ENCODE measurements at places on chromosomes 3 and 15.

- peak; percentile 92 for DNase-seq
These were observed 2.8 kb upstream of the BCL6 start for GRCh38 chr3:187748050-187748481.

GRCh38 chr3:100556673-100557310 is 52.6 kb upstream of the ADGRG7 start:
- DNase-seq = no peak

DNA sequence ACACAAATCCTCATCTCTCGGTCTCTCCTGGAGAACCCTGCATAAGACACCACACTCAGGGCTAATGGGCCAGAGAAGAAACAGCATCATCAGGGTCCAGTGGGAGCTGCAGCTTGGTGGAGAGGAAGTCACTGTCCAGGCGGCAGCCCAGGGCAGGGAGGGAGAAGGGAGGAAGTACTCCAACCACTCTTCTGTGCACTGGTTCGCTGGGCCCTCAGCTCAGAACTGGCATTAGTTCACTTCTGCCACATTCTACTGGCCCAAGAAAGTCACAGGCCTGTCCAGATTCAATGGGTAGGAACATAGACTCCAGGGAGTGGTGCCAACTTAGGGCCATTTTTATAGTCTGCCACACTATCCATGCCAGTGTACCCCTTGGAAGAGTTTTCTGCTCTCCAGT is 169.0 kb downstream of the ABHD5 start:
- no peak for DNase-seq

DNA sequence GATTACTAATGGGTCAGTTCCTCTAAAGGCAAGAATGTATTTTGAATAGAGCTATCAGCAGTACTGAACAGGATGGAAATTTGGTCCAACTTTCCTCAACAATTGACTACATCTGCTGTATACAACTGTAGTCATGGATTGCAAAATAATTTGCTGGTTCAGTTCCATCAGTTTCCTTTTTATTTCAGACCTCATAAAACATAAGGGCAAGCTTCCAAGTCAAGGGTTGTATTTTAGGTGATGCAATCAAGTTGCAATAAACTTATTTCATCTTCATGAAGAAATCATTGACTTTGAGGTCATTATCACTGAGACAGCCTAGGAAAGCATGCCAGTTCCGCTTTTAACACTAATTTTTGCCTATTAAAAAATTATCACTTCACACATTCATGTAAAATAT is 90.4 kb upstream of the TSEN2 start:
- DNase-seq = peak; percentile 20

- DNase-seq = peak; percentile 52
These were observed 518 bp downstream of the OXSR1 start for GRCh38 chr3:38165722-38166387.

- DNase-seq = no peak
These were observed 22.1 kb downstream of the HDAC11 start for GRCh38 chr3:13501958-13502790.

GRCh38 chr3:152524198-152525140 is 255.7 kb downstream of the MBNL1 start:
- peak; percentile 46 for DNase-seq

GRCh38 chr3:18402239-18402799 is 22.8 kb downstream of the SATB1 start:
- no peak for DNase-seq

GRCh38 chr15:81751816-81752545 is 293.8 kb downstream of the MEX3B start:
- no peak for DNase-seq

DNA sequence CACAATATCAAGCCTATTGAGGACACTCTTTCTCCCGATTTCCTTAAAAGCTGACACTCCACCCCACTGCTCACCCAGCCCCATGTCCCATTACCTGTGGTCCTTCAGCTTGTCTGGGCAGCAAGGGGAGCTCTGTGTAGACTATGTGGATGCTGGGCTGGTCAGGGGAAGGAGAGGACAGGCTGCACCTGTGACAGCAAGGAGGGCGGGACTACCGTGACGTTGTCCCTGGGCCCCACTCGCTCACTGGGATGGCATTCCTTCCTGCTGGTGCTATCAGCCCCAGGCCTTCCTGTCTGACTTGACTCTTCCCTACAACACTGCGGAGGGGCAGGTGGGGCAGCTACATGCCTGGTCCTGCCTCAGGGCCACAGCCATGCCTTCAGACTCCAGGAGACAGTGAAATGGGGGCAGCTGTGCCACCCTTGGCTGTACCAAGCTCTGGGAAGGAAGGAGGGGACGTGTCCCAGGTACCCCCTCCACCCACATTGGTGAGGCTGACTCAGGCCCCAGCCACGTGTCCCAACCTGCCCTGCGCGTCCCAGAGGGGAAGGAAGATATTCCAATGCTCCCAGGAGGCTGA is at the start of gene TMEM40:
TSS of gene TMEM40 (minus strand) at position 163 of the 583 bp plus-strand sequence. CDS start 9,427 bp downstream, outside the sequence.
- DNase-seq = peak; percentile 76

GRCh38 chr3:174540116-174540908 is 318.8 kb upstream of the NAALADL2 start:
- DNase-seq = no peak

GRCh38 chr15:99177679-99178078 is 71.7 kb downstream of the TTC23 start:
- no peak for DNase-seq

DNA sequence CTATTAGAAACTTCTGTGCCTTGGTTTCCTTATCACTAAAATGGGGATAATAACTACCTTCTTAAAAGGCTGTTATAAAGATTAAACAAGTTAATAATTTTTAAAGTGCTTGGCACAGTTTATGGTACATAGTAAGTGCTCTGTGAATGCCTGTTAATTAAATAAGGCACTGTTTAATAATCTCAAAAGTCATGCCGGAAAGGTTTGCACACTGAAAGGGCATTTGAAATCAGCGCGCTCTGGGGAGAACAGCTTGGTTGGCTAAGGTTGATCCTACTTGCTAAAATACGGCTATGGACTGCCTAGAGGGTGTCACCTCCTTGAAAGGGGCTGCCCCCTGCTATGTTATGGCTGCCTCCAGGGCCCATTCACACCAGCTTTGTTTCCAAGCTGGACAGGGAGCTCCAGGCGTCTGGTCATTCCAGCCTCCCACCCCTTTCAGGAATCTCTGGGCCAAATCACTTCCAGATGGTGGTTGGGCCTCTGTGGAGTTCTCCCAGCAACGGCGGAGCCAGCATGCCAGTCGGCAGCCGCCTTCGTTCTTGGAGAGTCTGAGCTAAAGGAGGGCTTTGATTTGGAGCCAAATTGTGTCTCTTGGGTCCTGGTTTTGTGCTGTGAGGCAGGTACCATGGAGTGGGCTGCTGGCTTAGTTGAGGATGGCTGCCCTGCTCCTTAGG is 5.9 kb downstream of the FLNB start:
- DNase-seq = no peak

DNA sequence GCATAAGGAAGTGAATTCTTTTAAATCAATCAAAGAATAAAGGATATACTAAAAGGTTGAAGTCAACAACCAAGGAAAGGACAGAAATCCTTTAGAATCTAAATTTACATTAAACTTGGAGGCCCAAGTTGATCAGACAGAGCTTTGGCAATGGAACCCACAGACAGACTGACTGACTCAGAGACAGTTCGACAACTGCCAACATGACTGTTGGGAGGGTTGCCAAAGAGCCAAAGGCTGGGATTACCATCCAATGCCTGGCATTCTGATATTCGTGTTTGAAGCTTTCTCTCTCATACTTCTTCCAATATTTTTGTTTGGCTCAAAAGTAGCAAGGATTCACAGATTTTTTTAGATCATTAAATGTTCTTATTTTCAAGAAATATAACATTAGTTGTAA is 406.1 kb downstream of the PLCL2 start:
- no peak for DNase-seq

- DNase-seq = no peak
These were observed 76.8 kb upstream of the DPH6 start for GRCh38 chr15:35622641-35623340.

GRCh38 chr15:78411061-78411460 is 27.0 kb upstream of the IREB2 start:
- DNase-seq = no peak

- DNase-seq = no peak
These were observed 34.4 kb downstream of the RARB start for GRCh38 chr3:25462495-25462894.

GRCh38 chr3:186044427-186044826 is 64.5 kb downstream of the ETV5 start:
- DNase-seq = no peak

- no peak for DNase-seq
These were observed 162.8 kb downstream of the SMAD6 start for GRCh38 chr15:66864871-66865281.

GRCh38 chr3:122794779-122795673 is at the start of gene SLC49A4:
TSS of gene SLC49A4 (plus strand) at chr3:122795069. CDS start at chr3:122795193, 124 bp downstream.
- DNase-seq = peak; percentile 79

DNA sequence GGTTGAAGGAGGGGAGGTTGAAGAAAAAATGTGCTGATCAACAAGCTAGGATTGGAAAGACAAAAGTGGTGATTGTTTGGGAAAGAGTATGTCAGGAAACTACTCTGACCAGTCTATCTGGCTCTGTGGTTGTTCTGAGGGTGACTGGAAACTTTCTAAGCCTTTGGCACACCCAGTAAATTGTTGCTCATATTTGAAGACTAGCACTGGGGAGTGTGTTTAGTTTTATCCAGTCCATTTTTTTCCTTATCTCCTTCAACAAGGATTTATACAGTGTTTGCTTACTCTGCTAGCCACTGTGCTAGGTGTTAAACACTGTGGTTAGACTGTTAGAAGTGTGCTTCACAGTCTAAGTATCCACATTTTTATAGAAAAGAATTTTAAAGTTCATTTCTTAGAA is 28.8 kb downstream of the PPM1L start:
- peak; percentile 68 for DNase-seq

GRCh38 chr3:135000465-135000864 is 205.4 kb downstream of the EPHB1 start:
- no peak for DNase-seq

- DNase-seq = no peak
These were observed 29.9 kb upstream of the LDHAL6B start for GRCh38 chr15:59176653-59177316.

DNA sequence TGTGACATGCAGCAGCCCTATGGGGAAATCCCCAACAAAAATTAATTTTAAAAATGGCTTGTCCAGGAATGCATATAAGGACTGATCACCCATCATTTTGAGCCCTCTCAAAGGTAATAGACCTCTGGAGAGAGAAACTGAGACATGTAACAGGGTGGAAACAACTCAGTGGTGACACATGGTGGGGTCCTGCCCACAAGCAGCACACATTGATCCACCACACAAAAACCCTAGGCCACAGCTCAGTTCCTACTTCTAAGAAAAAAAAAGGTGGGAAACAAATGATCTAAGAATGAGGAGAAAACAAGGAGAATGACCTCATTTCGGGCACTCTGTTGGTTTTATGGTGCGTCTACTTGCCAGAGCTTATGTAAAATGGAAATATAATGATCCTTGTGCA is 1.9 kb upstream of the SLC41A3 start:
- DNase-seq = no peak

- DNase-seq = no peak
These were observed 6.5 kb downstream of the IGF2BP2 start for GRCh38 chr3:185818267-185818875.

DNA sequence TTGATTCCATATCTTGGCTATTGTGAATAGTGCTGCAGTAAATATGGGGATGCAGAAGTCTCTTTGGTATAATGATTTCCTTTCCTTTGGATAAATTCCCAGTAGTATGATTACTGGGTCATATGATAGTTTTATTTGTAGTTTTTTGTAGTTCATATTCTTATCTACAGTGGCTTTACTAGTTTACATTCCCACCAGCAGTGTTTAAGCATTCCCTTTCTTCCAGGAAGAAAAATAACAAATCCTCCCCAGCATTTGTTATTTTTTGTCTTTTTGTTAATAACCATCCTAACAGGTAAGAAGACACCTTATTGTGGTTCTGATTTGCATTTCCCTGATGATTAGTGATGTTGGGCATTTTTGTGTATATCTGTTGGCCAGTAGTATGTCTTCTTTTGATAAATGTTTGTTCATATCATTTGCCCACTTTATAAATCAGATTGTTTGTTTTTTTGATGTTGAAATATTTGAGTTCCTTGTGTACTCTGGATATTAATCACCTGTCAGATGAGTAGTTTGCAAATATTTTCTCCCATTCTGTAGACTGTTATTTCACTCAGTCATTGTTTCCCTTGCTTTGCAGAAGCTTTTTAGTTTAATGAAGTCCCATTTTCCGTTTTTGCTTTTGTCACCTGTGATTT is 163.3 kb upstream of the THRB start:
- DNase-seq = no peak

- DNase-seq = no peak
These were observed 107.2 kb downstream of the PYDC2 start for GRCh38 chr3:191568206-191568605.

DNA sequence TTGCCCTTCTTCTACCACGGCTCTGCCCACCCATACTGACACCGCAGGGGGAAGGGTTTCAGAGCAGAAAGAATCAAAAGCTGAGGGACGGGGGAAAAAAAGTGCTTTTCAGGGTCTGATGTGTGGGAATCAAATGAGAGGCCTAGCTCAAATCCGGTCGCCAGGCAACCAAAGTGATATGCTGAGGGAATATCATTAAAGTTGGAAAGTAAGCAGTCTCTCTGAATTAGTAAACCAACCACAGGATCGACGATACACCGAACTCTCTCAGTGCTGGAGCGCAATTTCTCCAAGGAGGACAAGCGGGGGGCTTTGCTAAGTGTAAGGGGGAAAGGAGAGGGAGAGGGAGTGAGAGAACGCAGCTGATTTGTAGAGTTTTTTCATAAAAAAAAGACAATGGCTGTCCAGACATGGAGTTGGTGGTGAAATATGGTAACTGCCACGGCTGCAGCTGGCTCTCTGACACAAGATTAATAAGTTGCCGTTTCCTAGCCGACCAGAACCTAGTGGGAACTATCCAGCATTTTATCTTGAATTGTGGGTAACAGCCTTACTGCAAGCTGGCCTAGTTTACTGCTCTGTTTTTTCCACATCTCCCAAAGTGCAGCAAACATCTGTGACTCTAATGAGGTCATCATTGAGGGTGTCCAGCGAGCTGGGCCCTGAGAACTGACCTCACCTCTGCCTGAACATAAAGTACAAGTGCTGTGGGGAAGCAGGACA is 530.2 kb downstream of the SOX2 start:
- DNase-seq = no peak

DNA sequence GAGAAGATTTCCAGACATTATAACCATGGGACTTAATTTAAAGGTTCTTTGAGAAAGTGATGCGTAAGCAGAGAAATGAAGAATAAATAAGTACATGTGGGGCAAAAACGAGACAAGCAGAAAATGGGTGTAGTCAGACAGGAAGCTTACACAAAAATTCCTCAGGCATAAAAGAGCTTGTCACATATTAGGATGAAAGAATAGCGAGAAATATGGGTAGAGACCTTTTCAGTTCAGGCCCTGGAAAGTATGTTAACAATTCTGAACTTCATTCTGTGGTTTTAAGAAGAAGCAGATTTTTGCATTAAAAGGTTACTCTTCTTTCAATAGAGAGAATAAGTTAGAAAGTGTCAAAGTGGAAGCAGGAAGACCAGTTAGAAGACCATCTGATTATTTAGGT is 352.4 kb downstream of the ROBO1 start:
- no peak for DNase-seq

- no peak for DNase-seq
These were observed 2.8 kb downstream of the FOXB1 start for GRCh38 chr15:60006873-60007272.
